ENCODE measurements at places on chromosomes 2 and 18. TPM values are rescaled to one million over a fixed set of nuclear protein-coding genes. Genes with fewer than 3 reads are reported as not detected.

Gene RGPD4
- 0.63 TPM for total RNA-seq

Gene ANKRD29
- 0.58 TPM for total RNA-seq

Gene GPR55
- 2.9 TPM for total RNA-seq

Gene SALL3
- 0.22 TPM for total RNA-seq

Gene ATOH8
- total RNA-seq, result not detected

Gene CHRND
- total RNA-seq, result not detected

Gene CFAP65
- not detected for total RNA-seq

Gene GALNT5
- not detected for total RNA-seq

Gene SLC4A3
- 0.16 TPM for total RNA-seq

Gene SERPINB12
- not detected for total RNA-seq

Gene PPP1R1C
- total RNA-seq, result not detected

GRCh38 chr2:146602856-146603255 lies 1242.0 kb upstream of the ACVR2A start:
- H3K27ac ChIP-seq, result no peak overlapping the region
- no peaks in the 10 kb centered on the region for H3K4me1 ChIP-seq

- no peak for DNase-seq
- H3K4me3 ChIP-seq, result no peak overlapping the region
- H3K27me3 ChIP-seq, result no peaks in the 10 kb centered on the region
- no peaks in the 10 kb centered on the region for H3K36me3 ChIP-seq
Observed at GRCh38 chr18:60446821-60447220, 74.2 kb upstream of the MC4R start.

GRCh38 chr2:241112046-241112445 lies 10.0 kb upstream of the MTERF4 start:
- H3K36me3 ChIP-seq, result peaks cover 31% of the 10 kb centered on the region
- DNase-seq, result no peak
- no peaks in the 10 kb centered on the region for H3K27me3 ChIP-seq
- peak overlapping the region; percentile 68 for H3K4me3 ChIP-seq
- H3K4me1 ChIP-seq, result peaks cover 58% of the 10 kb centered on the region

- no peaks in the 10 kb centered on the region for H3K4me1 ChIP-seq
- H3K4me3 ChIP-seq, result no peak overlapping the region
Observed at GRCh38 chr18:45793264-45793965, 32.1 kb upstream of the SIGLEC15 start.

- H3K36me3 ChIP-seq, result no peaks in the 10 kb centered on the region
- no peak for DNase-seq
- H3K27me3 ChIP-seq, result no peaks in the 10 kb centered on the region
- H3K4me3 ChIP-seq, result no peak overlapping the region
- H3K4me1 ChIP-seq, result peaks cover 54% of the 10 kb centered on the region
- H3K27ac ChIP-seq, result no peak overlapping the region
Observed at GRCh38 chr2:12506846-12507245, 209.9 kb upstream of the TRIB2 start.

GRCh38 chr2:23376972-23377371 lies 8.0 kb upstream of the KLHL29 start:
- H3K4me3 ChIP-seq, result no peak overlapping the region
- no peaks in the 10 kb centered on the region for H3K36me3 ChIP-seq
- peaks cover 7% of the 10 kb centered on the region for H3K27me3 ChIP-seq
- no peak for DNase-seq

- no peaks in the 10 kb centered on the region for H3K27me3 ChIP-seq
- DNase-seq, result no peak
- no peak overlapping the region for H3K4me3 ChIP-seq
- H3K36me3 ChIP-seq, result no peaks in the 10 kb centered on the region
- no peaks in the 10 kb centered on the region for H3K4me1 ChIP-seq
- no peak overlapping the region for H3K27ac ChIP-seq
Observed at GRCh38 chr2:139122711-139123158, 342.5 kb upstream of the NXPH2 start.

DNA sequence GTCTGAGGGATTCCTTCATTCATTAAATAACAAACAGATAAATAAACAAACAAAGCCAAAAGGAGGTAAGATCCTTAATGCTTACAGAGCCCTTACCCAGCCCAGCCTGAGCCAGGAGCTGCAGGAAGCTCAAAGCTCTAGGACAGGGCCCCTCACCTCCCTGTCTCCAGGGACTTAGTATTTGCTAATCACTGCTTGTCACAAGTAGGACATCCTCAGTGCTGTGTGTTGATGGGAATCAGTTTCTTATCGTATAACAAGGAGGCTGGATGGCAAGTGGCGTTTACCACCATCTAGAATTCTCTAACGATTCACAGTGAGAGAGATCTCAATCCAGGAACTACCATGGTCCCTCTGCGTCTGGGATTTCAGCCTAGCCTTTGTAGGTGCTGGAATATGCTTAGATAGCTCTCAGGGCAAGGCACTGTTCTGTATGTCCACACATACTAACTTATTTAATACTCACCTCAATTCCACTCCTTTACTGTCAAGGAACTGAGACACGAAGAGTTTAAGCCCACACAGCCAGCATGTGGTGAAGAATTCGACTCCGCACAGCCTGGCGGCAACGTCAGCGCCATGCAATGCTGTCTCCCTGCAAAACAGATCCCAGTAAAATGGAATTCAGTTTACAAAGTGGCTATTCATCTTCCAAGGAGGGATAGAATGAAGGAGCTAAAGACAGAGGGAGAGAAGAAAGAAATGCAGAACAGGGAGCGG lies 164.8 kb downstream of the MYCN start:
- no peak for DNase-seq
- H3K36me3 ChIP-seq, result no peaks in the 10 kb centered on the region
- H3K27ac ChIP-seq, result no peak overlapping the region
- H3K4me3 ChIP-seq, result no peak overlapping the region
- no peaks in the 10 kb centered on the region for H3K4me1 ChIP-seq
- H3K27me3 ChIP-seq, result no peaks in the 10 kb centered on the region

DNA sequence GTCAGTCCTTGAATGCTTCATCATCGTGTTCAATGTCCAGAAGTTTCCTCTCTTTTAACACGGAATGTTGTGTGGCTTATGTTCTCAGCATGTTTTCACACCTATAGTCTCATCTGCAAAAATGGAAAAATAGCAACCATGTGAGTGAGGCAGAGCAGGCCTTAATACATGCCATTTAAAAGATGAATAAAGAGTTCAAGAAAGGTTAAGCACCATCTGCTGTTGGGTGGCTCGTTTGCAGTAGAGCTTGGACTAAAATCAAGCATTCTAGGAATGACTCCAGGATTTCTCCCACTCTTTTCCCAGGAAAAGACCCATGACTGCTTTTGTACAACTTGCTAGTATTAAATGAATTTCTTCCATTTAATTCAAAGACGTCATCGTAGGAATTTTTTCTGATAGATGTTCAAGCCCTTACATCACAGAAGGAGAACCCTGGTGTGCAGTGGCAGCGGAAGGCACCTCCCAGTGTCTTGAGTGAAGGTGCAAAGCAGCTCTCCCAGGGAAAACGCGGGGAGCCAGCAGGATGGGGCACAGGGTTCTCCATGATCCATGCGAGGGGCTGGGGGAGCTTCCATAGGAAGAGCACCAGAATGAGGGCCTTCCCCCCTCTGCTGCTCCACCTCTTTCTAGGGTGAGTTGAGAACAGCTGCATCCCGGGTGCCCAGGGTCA lies 9.6 kb downstream of the DCDC2C start:
- H3K4me1 ChIP-seq, result no peaks in the 10 kb centered on the region
- DNase-seq, result no peak
- no peak overlapping the region for H3K4me3 ChIP-seq
- no peaks in the 10 kb centered on the region for H3K36me3 ChIP-seq
- H3K27me3 ChIP-seq, result peaks cover 2% of the 10 kb centered on the region

DNA sequence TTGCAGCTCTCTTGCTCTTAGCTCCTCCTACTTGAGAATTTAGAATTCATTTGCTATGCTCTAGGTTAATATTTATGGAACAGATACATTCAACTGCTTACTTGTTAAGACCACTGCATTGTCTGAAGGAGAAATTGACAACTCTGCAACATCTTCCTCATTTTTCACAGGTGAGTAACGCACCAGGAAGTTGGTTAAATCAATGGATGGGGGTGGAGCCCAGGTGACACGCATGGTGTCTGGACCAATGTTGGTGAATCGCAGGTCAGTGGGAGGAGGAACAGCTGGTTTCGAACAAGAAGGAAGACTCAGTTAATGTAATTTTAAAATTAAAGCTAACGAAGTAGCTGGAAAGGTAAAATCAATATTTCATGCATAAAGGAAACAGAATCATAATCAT lies 44.3 kb downstream of the FN1 start:
- H3K4me3 ChIP-seq, result no peak overlapping the region
- H3K27me3 ChIP-seq, result no peaks in the 10 kb centered on the region
- H3K4me1 ChIP-seq, result no peaks in the 10 kb centered on the region

- DNase-seq, result no peak
- peaks cover 92% of the 10 kb centered on the region for H3K27me3 ChIP-seq
- no peak overlapping the region for H3K4me3 ChIP-seq
- no peaks in the 10 kb centered on the region for H3K36me3 ChIP-seq
Observed at GRCh38 chr2:174339561-174340399, 5.0 kb downstream of the SP9 start.

DNA sequence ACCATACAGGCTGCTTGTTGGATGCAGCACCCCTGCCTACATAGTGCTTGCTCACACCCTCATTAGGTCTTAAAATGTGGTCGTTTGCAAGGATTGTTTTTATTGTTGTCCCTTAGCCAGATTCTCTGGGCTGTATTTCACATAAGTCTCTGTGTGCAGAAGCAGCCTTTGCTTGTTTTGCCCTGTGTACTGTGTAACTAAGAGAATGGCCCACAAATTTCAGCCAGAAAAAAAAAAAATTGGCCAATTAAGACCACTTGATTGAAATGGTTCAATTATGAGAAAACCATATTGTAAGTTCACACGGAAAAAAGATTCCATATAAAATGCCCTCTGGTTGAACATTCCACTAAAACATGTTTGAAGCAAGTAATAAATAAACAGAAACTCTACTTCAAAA lies 377.1 kb upstream of the SOX11 start:
- H3K27ac ChIP-seq, result no peak overlapping the region
- DNase-seq, result no peak
- no peaks in the 10 kb centered on the region for H3K36me3 ChIP-seq
- no peaks in the 10 kb centered on the region for H3K4me1 ChIP-seq

DNA sequence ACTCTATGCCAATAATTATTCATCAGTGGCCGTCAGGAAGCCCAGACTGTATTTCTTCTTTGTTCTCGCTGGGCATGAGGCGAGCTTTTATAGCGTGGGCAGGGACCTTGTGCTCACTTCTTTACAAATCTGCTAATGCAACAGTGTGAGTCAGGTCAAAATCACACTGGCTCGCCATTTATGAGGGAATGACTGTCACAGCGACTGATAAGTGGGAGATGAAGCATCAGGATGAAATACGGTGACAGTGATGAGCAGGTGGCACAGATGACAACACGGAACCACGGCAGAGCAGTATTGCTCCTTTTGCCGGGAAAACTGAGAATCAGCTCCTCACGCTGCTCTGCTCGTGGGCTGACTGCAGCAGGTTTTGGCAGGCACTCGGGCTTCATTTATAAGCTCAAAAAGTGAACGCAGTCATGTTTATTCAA lies 20.5 kb downstream of the TYMS start:
- no peaks in the 10 kb centered on the region for H3K27me3 ChIP-seq
- DNase-seq, result no peak
- H3K4me3 ChIP-seq, result no peak overlapping the region
- H3K36me3 ChIP-seq, result peaks cover 53% of the 10 kb centered on the region
- H3K4me1 ChIP-seq, result peaks cover 16% of the 10 kb centered on the region

GRCh38 chr2:168190590-168191336 lies 56.6 kb downstream of the STK39 start:
- H3K36me3 ChIP-seq, result no peaks in the 10 kb centered on the region
- no peak overlapping the region for H3K4me3 ChIP-seq
- H3K4me1 ChIP-seq, result peaks cover 34% of the 10 kb centered on the region
- no peaks in the 10 kb centered on the region for H3K27me3 ChIP-seq
- no peak overlapping the region for H3K27ac ChIP-seq
- DNase-seq, result no peak

- H3K4me1 ChIP-seq, result peaks cover 3% of the 10 kb centered on the region
- H3K36me3 ChIP-seq, result peaks cover 82% of the 10 kb centered on the region
- no peak overlapping the region for H3K4me3 ChIP-seq
- H3K27me3 ChIP-seq, result no peaks in the 10 kb centered on the region
- H3K27ac ChIP-seq, result no peak overlapping the region
Observed at GRCh38 chr2:106117882-106118684, 76.0 kb downstream of the UXS1 start.

GRCh38 chr2:47501374-47502200 lies 98.6 kb downstream of the MSH2 start:
- H3K4me1 ChIP-seq, result no peaks in the 10 kb centered on the region
- no peak overlapping the region for H3K4me3 ChIP-seq
- no peak for DNase-seq
- H3K36me3 ChIP-seq, result no peaks in the 10 kb centered on the region
- no peak overlapping the region for H3K27ac ChIP-seq
- H3K27me3 ChIP-seq, result no peaks in the 10 kb centered on the region

- no peak overlapping the region for H3K4me3 ChIP-seq
- H3K27me3 ChIP-seq, result no peaks in the 10 kb centered on the region
- DNase-seq, result no peak
- no peaks in the 10 kb centered on the region for H3K36me3 ChIP-seq
Observed at GRCh38 chr18:28112056-28112470, 64.9 kb downstream of the CDH2 start.

- H3K27me3 ChIP-seq, result no peaks in the 10 kb centered on the region
- DNase-seq, result no peak
- H3K27ac ChIP-seq, result no peak overlapping the region
- no peak overlapping the region for H3K4me3 ChIP-seq
Observed at GRCh38 chr2:64474121-64474571, 20.2 kb downstream of the LGALSL start.

DNA sequence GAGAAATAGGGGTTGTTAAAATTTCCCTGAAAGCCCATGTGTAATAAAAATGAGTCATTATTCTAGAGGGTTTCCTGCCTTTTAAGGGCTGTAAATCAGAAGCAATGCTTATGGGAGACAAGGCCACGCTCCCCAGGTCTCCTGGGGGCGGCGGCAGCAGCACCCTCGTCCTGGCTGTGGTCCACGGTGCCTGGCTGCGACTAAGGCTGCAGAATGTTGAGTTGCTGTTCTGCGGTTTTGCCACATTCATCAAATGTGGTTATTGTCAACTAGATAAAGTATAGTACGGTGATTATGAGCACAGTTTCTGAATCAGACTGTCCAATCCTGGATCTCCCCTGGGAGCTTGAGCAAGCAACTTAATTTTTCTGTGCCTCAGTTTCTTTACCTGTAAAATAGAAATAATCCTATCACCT lies 11.9 kb upstream of the AGFG1 start:
- no peak overlapping the region for H3K4me3 ChIP-seq
- no peaks in the 10 kb centered on the region for H3K27me3 ChIP-seq
- H3K27ac ChIP-seq, result no peak overlapping the region
- peak; percentile 73 for DNase-seq

GRCh38 chr2:219284501-219285372 lies 5.6 kb downstream of the DNAJB2 start:
- DNase-seq, result no peak
- no peak overlapping the region for H3K27ac ChIP-seq
- H3K27me3 ChIP-seq, result no peaks in the 10 kb centered on the region
- H3K36me3 ChIP-seq, result peaks cover 58% of the 10 kb centered on the region
- H3K4me1 ChIP-seq, result peaks cover 21% of the 10 kb centered on the region
- H3K4me3 ChIP-seq, result no peak overlapping the region
